Frontal cortex (tissue), 4 donors: ENCODE measurements at places on chromosomes 1 and 21.
A peak's percentile ranks its signal among the peaks of the same experiment; 100 is the strongest.

GRCh38 chr1:65409314-65409713 lies 11.2 kb upstream of the LEPR start:
- DNase-seq, result no peak

- DNase-seq, result no peak
Measured at GRCh38 chr21:45322960-45323461, 35.3 kb upstream of the POFUT2 start.

DNA sequence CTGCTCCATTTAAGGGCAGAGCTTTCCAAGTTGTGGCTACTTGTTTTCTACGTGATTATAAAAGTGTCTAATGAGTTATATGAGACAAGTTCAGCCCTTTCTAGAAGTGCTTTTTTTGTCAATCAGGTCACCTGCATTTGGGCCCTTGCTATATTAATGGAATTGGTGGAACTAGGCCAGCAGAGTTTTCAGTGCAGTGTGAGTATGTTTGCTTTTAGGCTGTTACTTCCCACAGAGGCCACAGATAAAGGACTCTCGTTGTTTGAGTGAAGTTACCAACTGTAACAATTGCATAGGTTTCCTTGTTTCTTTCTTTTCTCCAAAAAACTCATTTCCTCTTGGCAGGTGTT lies 10.9 kb downstream of the SMAP2 start:
- no peak for DNase-seq

- no peak for DNase-seq
Measured at GRCh38 chr1:200838676-200839445, 33.9 kb upstream of the GPR25 start.

GRCh38 chr1:11142618-11143391 lies 43.1 kb upstream of the EXOSC10 start:
- DNase-seq, result no peak

- DNase-seq, result no peak
Measured at GRCh38 chr1:217053676-217054075, 330.4 kb upstream of the ESRRG start.

- no peak for DNase-seq
Measured at GRCh38 chr21:40356644-40357043, 489.4 kb downstream of the PCP4 start.

GRCh38 chr21:41369920-41370839 lies 8.4 kb downstream of the MX2 start:
- DNase-seq, result no peak

DNA sequence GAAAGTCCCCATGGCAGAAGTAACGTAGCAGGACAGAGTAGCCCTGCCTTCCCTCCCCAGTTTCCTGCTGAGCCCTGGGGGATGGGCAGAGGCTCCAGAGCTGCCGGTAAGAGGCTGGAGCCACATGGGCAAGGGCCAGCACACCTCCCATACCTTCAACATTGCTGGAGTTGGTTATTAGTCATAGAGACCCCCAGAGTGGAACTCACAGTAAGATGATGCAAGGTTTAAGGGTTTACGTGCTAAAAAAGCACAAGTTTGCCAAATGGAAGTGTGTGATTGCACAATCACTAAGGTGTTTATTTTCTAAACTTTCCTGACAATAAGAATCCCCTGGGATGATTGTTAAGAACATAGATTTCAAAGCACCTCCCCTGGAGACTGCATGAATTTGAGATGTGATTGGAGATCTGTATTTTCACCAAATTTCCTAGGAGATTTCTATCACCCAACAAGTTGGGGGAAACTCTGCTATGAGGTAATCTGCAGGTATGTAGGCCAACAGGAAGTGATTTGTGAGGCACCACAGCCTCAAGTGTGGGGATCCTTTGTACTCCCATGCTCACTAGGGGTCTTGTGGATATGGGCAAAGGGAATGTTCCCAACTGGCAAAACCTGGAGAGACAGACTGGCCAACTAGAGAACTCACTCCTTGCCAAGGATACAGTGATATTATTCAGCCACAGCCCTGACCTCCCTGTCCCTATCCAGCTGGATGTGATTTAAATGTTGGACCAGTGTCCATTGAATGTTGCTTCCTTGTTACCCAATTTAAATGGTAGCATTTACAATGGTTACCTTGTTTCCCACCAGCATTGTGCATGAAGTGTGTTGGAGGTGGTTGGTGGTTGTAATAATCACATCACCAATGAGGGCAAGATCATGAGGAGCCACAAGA lies 37.1 kb upstream of the CSF1 start:
- DNase-seq, result no peak

GRCh38 chr1:241265428-241265827 lies 91.6 kb downstream of the RGS7 start:
- no peak for DNase-seq

DNA sequence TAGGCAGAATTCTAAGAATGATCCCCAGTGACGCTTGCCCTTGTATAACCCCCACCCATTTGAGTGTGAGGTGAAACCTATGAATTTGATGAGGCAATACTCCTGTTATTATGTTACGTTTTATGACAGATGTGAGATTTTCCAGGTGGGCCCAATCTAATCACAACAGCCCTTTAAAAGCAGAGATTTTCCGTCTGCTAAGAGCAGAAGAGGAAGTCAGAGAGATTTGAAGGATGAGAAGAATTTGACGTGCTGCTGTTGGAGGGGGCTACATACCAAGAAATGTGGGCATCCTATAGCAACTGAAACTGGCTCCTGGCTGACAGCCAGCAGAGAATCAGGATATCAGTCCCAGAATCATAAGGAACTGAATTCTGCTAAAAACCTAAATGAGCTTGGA lies 2.4 kb upstream of the SLC19A2 start:
- no peak for DNase-seq

DNA sequence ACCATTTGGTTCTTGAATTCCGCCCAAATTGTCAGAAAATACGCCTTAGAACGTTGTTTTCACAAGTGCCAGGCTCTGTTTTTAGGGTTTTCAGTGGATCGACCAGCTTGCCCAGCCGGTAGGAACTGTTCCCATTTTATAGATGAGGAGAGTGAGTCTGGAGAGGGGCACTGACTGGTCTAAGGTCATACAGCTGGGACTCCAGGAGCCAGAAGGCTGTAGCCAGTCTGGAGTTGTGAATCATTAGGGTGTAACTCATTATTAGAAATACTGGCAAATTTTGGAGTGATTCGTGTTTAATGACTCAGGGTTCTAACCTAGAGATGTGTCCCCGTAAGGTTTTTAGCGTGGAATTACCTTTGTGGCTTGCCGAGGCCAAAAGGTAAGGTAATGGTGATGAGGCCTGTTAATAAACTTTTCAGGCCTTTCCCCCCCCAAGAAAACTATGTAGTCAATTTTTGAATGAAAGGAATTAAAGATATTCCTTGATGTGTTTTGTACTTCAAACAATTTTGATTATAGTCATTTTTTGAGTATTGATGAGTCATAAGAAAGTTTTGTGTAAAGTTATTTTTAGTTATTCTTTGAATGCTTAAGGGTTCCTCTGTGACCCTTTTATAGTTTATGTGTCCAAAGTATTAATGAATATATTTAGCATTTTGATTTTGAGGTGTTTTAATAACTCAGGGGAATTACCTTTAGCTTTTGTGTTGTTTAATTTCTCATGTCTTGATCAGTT lies 2.1 kb downstream of the DYRK1A start:
- no peak for DNase-seq

GRCh38 chr1:8121261-8122159 lies 95.4 kb upstream of the ERRFI1 start:
- peak; percentile 29 for DNase-seq

DNA sequence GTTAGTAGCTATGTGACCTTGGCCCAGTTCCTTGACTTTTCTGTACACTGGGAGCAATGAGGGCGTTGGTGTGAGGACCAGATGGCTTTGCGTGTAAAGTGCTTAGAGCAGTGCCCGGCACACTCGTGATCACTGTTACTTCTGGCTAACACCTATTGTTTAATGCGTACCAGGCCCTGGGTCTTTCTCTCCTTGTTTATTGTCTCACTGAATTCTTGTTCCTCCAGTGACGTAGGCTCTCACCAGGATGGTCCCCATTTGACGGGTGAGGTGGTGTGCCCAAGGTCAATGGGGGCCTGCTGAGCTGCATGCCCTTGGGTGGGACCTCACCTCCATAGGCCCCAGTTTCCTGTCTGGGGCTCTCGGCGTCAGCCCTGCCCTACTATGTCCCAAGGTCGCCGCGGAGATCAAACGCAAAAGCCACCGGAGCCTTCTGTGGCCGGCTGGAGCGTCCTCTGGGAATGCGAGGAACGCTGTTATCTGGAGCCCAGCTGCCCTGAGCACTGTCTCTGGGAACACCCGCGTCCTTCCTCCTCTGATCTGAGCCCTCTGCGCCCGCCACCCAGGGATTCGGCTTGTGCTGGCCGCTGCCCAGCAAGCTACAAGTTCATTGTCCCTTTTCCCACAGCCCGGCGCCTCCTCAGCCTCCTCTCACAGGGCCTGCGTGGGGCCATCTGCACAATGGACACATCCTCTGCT lies 28.9 kb downstream of the ALPL start:
- DNase-seq, result no peak

GRCh38 chr1:70485624-70486023 lies 74.6 kb downstream of the CTH start:
- DNase-seq, result no peak

DNA sequence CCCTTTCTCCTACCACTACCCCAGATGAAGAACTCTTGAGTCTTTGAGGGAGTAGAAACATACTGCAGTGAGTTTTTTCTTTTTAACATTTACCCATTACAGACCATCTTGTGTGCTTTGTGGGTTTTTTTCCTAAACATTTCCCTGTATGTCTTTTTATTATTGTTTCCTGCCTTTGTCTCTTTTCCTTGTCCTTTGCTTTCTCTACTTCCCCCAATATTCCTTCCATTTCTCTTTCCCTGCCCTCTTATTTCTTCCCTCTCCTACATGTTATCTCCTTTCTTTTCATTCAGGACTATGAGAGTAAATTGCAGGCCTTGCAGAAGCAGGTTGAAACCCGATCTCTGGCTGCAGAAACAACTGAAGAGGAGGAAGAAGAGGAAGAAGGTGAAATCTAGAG lies 79.1 kb upstream of the PGD start:
- DNase-seq, result no peak

GRCh38 chr1:2229911-2230731 lies 2.0 kb downstream of the SKI start:
- DNase-seq, result no peak

GRCh38 chr1:178254433-178254832 lies 160.5 kb downstream of the RASAL2 start:
- DNase-seq, result no peak

GRCh38 chr1:99672530-99673213 lies 26.8 kb downstream of the PALMD start:
- no peak for DNase-seq

- DNase-seq, result peak; percentile 60
Measured at GRCh38 chr1:28248273-28249012, 10.9 kb upstream of the SESN2 start.

GRCh38 chr1:78493451-78493850 lies 2.7 kb downstream of the PTGFR start:
- DNase-seq, result no peak

GRCh38 chr1:95023399-95024043 lies 49.2 kb downstream of the ALG14 start:
- DNase-seq, result no peak

DNA sequence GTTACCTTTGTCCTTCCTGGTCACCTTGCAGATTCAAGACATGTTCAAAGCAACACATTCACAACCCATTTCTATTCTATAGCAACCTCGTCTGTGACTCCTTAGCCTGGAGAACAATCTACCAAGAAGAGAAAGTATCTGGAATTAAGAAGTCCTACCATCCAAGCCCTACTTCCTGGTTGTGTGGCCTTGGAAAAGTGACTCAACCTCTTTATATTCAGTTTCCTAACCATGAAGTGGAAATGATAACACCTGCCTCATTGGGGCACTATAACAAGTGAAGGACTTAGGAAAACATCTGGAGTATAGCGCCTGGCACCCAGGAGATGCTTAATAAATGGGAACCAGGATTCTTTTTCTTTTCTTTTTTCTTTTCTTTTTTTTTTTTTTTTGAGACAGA lies 36.5 kb upstream of the SRRM1 start:
- DNase-seq, result no peak

GRCh38 chr1:3005771-3006170 lies 15.5 kb upstream of the ACTRT2 start:
- DNase-seq, result no peak

GRCh38 chr1:54813485-54814125 lies 12.5 kb upstream of the TTC22 start:
- no peak for DNase-seq

DNA sequence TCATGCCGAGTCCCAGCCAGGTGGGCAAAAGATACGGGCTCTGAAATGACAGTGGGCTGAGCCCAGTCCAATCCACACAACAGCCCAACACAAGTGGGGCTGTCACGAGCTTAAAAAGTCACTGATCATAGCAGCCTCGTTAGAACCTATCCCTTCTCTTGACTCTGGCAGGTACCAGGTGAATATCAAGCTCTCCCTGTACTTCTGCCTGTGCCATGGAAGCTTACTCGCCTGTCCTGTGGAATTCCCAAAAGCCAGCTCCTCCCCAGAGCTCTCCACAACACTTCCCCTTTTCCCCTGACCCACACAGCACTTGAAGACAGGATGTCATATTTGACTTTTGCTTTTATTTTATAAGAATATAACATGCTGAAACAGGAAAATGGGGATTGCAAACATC lies 5.9 kb downstream of the RGS16 start:
- no peak for DNase-seq

DNA sequence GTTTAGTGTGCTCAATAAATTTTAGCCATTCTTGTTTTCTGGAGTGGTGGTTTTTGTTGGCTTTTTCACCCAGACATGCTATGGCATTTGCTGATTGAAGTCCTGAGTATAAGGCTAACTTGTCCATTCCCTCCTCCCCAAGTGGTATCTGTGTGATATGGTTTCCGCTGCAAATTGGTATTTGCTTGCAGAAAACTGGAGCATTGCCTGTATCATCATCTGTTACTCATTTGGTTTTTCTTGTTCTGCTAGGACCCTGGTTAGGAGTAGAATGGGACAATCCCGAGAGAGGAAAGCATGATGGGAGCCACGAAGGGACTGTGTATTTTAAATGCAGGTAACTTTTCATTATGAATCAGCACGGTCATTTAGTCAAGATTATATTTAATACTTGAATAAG lies 34.0 kb downstream of the TBCE start:
- DNase-seq, result no peak
